Placental pericyte (primary cell): ENCODE measurements at places on chromosomes 3 and 15. TPM values are rescaled to one million over a fixed set of nuclear protein-coding genes. Genes with fewer than 3 reads are reported as not detected.

The NOX5 gene
- total RNA-seq = 0.14 and 0.22 TPM in 2 replicates

The ST3GAL6 gene
- total RNA-seq = 6.9 and 14.0 TPM in 2 replicates

The CLDN18 gene
- not detected in 2 replicates for total RNA-seq

The SETD2 gene
- 33.3 and 40.1 TPM in 2 replicates for total RNA-seq

The GNAT1 gene
- not detected in 2 replicates for total RNA-seq

The CKMT1B gene
- not detected in 2 replicates for total RNA-seq

The GABRB3 gene
- 0.22 and 0.29 TPM in 2 replicates for total RNA-seq

The CCR3 gene
- total RNA-seq = not detected in 2 replicates

The ZNF620 gene
- total RNA-seq = 0.44 and 0.86 TPM in 2 replicates
